ENCODE measurements at places on chromosomes 4 and X.
A peak's percentile ranks its signal among the peaks of the same experiment; 100 is the strongest.

DNA sequence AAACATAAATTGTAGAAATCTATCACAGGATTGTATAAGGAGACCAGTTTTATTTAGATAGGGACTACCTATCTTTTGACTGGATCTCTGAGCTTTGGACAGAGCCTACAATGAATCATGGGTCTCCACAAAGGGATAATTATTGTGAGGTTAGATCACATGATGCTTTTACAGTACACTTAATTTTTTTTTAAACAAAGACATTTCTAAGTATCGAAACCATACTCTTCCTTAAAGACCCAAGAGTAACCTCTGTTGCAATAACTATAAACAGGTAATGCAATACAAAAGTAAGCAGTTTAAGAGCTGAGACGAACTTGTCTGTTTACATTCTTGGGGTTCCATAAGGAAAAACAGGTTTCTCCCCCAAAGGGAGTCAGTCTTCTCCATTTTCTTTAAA, 64.3 kb upstream of the GABRE start:
- DNase-seq = no peak

DNA sequence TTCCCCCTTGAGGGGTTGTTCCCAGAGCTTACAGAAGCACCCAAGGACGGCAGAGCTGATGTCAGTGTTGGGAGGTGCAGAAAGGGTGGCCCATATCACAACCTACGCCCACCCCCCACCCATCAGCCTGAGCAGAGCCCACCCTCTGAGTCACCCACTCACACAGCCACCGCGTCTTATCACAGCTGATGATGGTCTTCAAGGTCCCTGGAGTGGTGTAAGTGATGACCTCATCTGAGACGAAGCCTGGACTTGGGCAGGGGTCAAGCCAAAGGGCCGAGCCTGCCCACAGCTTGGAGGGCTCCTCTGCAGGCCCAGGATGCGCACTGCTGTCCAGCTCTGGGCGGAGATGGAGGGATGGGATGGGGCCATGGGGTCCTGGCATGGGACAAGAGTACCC, 3.0 kb upstream of the HTRA3 start:
- DNase-seq = no peak

- DNase-seq = no peak
Measured at GRCh38 chr4:53476232-53477037, 99.0 kb downstream of the FIP1L1 start.

GRCh38 chrX:154908821-154909220, 22.7 kb downstream of the F8A1 start:
- no peak for DNase-seq

DNA sequence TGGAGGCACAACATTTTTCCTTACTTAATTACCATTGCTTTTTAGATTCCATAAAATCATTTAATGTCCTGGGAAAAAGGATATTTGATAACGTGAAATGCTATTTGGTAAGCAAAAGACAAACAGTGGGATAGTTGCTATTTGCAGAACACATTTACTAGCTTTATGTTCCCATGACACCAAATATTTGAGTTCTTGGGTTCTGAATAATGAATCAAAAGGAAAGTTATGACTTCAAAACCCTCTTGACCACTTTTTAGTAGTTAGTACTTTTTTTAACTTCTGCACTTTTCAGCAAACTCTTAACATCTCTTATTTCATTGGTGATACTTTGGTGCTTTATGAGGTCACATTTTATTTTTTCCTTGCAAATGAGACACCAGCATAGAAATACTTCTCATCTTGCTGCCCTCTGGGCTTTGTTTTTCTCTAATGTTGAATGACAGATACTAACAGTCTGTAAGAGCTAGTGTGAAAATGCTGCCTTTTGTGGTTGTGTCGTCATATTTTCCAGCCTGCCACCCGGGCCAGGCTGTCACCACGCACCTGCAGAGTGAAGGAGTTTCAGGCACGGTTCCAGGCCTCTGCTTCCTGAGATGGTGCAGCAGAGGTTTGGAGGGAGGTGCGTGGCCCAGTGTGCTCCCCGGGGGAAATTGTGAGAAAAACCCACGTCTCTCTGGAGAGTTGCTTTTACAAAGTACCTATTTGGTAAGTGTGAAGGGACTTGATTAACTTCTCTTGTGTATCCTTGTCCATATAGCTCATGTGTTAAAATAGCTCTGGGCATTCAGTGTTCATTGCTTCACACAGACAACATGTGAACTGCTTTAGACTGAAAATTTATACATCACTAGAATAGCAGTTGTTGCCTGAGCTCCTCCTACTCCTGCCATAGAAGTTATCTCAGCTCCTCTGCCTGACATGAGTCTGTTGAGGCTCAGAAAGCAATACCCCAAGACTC, 34.7 kb downstream of the MSL3 start:
- peak; percentile 48 for DNase-seq

GRCh38 chr4:121799208-121799823, 1.8 kb upstream of the EXOSC9 start:
- no peak for DNase-seq

GRCh38 chrX:12753366-12753765, 37.8 kb upstream of the PRPS2 start:
- no peak for DNase-seq

DNA sequence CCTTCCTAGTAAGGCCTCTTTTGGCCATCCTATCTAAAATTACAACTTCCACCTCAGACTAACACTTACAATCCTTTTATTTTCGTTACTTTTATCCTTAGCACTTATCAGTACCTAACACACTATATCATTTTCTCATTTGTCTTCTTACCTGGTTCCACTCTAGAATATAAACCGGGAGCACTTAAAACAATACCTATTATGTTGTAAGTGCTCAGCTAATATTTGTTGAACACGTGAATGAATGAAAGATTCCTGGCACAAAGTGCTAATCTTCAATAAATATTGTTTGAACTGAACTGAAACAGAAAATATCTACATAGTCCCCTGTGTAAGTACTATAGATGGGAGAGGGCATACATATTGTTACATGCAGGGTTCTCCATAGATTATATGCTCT, 14.4 kb downstream of the MGARP start:
- no peak for DNase-seq

GRCh38 chrX:136784231-136784630, 3.5 kb upstream of the ARHGEF6 start:
- DNase-seq = no peak

- no peak for DNase-seq
Measured at GRCh38 chr4:66930206-66930605, 615.1 kb downstream of the CENPC start.

GRCh38 chrX:23749129-23749528, 6.1 kb upstream of the ACOT9 start:
- DNase-seq = no peak

- DNase-seq = no peak
Measured at GRCh38 chrX:47662144-47662657, 3.2 kb upstream of the UXT start.

DNA sequence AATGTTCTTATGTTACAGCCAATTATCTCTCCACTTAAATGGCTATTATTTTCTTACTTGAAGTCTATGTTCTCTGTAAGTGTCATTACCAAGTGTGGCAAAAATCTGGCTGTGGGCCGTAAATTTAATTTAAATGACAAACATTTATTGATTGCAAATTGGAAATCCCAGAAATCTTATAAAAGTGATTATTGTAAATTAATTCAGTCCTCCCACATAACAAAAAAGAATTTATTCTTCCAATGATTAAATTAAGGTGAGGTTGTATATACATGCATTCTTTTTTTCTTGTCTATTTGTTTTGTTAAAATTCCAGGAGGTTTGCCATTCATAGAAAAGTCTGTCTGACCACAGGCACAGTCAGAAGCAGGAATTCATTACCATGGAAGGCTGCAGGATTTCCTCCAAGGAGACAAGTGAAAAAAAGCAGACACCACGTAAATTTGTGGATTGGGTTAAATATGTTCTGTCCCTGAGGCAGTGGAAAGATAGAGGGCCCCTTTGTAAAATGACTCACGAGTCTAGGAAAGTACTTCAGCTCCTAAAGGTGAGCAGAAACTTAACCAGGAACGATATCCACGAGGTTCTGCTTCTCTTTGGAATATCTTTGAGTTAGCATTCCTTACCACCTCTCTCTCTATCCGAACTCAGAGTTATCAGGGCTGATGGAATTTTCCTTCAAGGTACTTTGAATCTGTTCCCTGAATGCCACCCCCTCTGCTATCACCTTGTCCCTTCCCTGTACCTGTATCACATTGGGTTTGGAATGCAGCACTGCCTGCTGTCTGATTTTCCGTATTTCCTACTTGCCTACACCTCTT, 10.7 kb downstream of the PPARGC1A start:
- no peak for DNase-seq

DNA sequence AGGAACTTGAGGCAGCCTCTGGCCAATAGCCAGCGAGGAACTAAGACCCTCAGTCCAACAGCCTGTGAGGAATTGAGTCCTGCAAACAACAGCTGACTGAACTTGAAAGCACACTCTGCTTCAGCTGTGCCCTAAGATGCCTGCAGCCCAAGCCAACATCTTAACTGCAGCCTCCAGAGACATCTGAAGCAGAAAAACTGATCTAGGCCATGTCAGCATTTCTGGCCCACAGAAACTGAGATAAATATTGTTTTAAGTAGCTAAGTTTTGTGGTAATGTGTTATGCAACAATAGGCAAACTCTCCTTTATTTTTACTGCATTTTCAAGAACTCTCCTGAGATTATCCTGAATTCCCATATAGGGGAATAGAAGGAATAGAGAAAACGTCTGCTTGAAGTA, 24.4 kb upstream of the PIGA start:
- no peak for DNase-seq

GRCh38 chr4:186844059-186844681, 120.5 kb upstream of the FAT1 start:
- no peak for DNase-seq

- no peak for DNase-seq
Measured at GRCh38 chr4:57093845-57094831, 16.0 kb downstream of the IGFBP7 start.

DNA sequence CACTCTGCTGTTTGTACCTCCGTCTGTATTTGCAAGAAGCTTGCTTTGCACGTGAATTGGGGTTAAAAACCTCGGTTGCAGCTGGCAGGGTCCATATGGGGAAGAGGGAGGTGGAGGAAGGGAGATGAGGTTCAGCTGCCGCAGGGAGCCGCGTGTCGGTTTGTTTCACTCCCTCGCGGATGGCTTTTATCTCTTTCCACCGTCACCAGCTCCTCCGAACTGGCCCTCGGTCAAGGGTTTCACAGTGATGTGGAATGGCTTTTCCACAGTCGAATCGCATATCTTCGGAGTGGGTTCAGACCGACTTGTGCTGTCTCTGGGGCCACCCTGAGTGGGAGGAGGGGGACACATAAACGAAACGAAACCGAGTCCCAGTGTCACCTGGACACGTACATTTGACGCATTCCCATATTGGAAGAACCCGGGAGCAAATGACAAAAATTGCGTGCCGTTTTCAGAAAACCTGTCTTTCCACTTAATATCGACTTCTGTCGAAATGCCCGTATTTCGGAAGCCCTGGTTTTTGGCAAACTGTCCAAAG, 929 bp downstream of the ZBTB33 start:
- DNase-seq = no peak

GRCh38 chr4:61003301-61003700, 196.8 kb upstream of the ADGRL3 start:
- DNase-seq = no peak

DNA sequence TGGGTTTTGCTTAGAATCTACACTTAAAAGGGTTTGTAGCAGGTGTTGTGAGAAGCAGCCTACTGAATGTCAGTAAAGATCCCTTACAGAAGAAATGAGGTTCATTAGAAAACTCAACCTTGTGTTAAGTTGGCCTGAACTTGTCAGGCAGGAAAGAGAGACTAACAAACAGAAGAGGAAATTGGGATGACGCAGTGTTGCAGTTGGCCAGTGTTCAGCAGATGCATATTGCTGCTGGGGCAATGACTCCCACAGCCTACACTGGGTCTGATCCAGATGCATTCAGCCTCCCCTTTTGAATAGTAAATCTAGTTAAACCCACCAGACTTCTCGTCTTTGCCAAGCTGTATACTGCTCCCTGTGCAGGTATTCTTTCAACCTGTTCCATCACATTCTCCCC, 409.4 kb downstream of the UBE2NL start:
- DNase-seq = no peak

DNA sequence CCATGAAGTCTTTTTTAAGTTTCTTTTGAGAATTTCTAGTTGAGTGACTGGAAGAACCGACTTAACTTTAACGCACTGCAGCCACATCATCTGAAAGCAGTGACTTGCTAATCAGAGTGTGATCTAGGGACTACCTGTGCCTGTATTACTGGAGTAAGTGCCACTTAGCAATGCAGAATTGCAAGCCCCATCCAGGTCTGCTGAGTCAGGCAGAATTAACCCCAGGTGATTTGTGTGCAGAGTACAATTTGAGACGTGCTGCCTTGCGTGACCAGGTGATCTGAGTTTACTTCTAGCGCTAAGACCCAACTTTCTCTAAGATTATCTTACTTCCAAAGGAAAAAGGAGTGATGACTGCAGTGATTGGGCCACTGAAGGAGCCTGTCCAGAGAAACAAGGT, 85.3 kb downstream of the CLCN4 start:
- DNase-seq = no peak

- no peak for DNase-seq
Measured at GRCh38 chrX:39487166-39487968, 610.4 kb downstream of the BCOR start.

DNA sequence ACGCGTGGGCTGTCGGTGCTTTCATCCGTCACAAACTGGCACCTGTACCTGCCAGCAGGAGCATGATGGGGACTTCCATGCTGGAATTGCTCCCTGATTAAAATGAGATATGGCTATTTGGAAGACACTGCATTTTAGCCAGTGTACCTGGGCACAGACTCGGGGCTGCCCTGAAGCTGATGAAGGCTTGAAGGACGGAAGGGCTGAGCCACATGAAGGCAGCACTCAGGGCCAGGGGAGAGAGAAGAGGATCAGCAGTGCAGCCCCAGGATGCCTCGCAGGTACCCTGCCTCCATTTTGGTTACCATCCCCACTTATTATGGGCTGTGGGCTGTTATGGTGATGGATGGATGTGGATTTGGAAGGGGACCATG, 79.0 kb downstream of the CRMP1 start:
- no peak for DNase-seq

DNA sequence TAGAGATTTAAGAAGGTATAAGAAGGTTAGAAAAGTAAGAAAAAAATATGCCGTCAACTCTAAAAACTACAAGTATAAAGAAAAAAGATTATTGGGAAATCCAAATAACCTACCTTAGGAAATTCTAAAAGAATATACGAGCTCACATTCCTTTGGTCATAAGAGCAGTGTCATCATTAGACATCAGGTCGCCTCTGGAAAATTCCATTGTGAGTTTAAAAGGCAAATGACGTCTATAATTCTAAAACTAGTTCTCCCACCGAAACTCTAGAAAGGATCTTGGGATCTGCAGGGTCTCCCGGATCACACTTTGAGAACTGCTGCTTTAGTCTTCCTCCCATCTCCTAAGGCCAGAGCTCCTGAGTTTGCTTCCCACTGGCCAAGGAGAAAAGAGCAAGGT, 518 bp upstream of the SAT1 start:
- no peak for DNase-seq

GRCh38 chrX:85140964-85141363, 102.6 kb downstream of the SATL1 start:
- DNase-seq = no peak

GRCh38 chr4:55127521-55127920, 2.1 kb upstream of the KDR start:
- DNase-seq = no peak
